ENCODE measurements at places on chromosomes 16 and 17.

DNA sequence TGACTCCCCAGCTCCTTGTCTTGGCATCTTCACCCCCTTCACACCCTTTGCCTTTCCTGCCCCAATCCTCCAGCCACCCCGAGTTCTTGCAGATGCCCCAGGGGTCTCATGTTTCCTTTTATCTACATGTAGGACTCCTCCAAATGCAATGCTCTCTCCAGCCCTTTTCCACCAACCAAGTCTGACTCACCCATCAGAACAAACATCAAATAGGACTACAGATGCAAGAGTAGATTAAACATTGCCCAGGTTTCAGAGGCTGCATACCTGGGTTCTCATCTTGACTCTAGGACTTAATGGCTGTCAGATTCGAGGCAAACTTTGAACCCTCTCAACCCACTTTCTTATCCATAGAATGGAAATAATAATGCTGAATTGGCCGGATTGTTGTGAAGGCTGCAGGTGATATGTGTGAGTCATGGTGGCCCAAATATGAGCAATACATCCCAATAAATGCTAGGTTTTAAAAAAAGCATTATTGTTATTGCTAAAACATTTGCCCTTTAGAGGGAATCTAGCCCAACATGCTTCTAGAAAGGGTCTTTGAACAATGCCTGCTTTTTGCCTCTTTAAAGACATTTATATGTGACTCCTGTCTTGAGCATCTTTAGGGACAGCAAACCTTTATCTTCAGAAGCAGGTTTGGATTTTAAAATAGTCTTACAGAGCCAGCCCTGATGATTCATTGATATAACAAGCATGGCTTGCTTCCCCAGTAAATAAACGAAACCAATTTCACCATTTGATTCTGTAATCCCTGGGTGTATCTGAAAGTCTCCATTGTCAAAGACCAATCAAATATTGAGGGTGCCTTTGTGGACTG is 310.1 kb downstream of the FOXL1 start:
- DNase-seq: no peak

GRCh38 chr17:74803388-74803930 is 27.3 kb upstream of the NAT9 start:
- DNase-seq: no peak

- no peak for DNase-seq
Observed at GRCh38 chr17:58911741-58912343, 156.2 kb downstream of the PPM1E start.

DNA sequence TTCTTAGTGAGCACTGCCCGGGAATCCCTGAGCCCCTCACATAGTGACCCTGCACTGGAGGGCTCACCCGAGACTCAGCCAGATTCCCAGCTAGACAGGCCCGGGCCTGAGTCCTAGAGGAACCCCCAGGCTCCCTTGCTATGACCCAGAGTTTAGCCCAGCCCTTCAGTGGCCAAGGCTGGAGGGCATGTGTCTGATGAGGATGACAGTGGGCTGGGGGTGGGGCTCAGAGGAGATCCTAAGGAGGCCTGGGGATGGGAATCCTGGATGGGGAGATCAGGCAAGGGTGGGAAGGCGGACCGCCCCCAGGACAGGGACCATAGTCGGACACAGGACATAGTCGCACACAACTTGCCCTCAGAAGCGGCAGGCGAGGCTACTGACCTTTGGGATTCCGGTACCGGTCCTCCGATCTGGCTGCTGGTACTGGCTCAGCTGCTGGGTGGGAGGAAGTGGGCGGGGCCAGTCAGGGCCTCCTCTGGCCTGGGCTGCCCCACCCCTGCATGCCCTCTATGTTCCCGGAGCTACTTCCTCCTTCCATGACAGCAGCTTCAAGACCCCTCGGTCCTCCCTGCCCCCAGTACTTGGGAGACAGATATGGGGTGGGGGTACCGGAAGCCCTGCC is 1.1 kb downstream of the CD79B start:
- DNase-seq: peak; percentile 37

GRCh38 chr17:14061666-14062560 is 7.4 kb upstream of the COX10 start:
- DNase-seq: no peak

GRCh38 chr16:83959656-83960434 is 6.8 kb downstream of the OSGIN1 start:
- DNase-seq: no peak
